ENCODE measurements at places on chromosomes 2 and 18. TPM values are rescaled to one million over a fixed set of nuclear protein-coding genes. Genes with fewer than 3 reads are reported as not detected.

Gene CXCR4
- polyA plus RNA-seq = 15.3 TPM

Gene FER1L5
- 1.8 TPM for polyA plus RNA-seq

- DNase-seq = no peak
Observed at GRCh38 chr18:12579775-12580174, 78.1 kb downstream of the SPIRE1 start.

Gene CCDC150
- polyA plus RNA-seq = 6.6 TPM

Gene LINC00305
- 4.5 TPM for polyA plus RNA-seq

- DNase-seq = no peak
Observed at GRCh38 chr2:7884338-7884737, 797.5 kb upstream of the ID2 start.

- no peak for DNase-seq
Observed at GRCh38 chr2:20551260-20551944, 99.5 kb downstream of the HS1BP3 start.

- DNase-seq = no peak
Observed at GRCh38 chr2:153299809-153300208, 178.8 kb downstream of the RPRM start.

DNA sequence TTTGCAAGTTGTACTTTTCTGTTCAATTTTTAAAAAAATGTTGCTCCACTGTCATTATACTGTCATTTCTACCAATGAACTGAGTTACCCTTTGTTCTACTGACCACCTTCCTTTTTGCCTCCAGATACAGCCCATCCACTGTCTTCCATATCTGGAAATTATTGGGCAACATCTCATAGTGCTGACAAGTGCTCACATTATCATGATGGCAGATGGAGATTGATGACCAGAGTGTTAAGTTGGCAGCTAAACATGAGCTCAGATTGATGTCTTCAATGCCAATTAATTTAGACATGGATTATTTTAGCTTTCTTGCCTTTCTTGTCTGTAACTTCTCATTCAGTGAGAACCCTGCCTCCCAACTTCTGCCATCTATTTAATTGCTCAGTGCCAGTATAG is 76.6 kb downstream of the KIAA1328 start:
- DNase-seq = no peak

- no peak for DNase-seq
Observed at GRCh38 chr2:67828066-67828465, 234.7 kb downstream of the C1D start.

- no peak for DNase-seq
Observed at GRCh38 chr2:165631089-165631488, 161.6 kb downstream of the CSRNP3 start.

DNA sequence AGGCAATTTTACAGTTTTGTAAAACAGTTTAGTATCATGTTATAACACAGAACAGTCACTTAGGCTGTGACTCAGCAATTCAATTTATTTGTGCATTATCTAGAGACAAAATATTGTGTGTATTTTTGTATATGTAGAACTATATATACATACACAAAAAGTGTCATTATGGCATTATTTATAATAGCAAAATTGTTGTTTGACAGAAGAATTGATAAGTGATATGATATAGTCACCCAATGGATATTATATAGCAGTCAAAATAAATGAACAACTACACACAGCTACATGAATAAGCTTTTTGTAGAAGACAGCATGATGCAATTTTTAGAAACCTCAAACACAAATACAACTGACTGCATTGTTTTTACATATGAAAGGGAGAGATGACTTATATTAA is 334.0 kb downstream of the TRIB2 start:
- no peak for DNase-seq

- DNase-seq = no peak
Observed at GRCh38 chr2:137987011-137987410, 22.7 kb downstream of the HNMT start.

- no peak for DNase-seq
Observed at GRCh38 chr2:20917287-20917660, 94.4 kb upstream of the LDAH start.

Gene G6PC2
- 0.20 TPM for polyA plus RNA-seq

Gene SPATA3
- not detected for polyA plus RNA-seq

DNA sequence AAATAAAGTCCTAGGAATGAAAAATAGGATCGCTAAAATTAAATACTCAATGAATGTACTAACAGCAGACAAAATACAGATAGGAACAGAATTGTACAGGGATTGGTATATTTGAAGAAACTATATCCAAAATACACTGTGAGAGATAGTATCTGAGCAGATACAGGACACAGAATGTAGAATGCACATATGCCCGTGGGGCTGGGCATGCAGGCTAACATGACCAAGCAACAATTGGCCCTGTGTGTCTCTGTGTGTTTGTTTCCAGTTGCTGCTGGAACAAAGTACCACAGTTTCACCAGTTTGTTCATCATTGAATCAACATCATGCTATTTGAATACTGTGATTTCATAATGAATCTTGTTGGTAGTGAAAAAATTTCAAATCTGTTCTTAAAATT is 127.6 kb downstream of the PMAIP1 start:
- DNase-seq = no peak

DNA sequence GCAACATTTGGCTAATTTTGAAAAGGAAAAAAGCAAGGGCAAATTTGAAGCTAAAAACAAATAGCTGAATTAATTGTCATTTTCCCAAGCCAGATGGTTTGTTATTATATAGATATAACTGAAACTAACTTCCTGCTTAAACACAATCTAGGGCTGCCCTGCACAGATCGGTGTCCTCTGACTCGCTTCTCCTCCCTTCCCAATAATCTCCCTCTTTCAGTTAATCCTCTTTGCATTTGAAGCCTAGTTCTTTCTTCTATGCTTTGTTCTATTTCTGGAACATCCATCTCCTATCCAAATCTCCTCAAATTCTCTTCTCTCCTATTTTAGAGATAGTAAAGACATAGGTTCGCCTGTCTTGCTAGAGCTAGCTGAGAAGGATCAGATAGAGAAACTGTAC is 328.1 kb downstream of the SLC8A1 start:
- DNase-seq = no peak

- no peak for DNase-seq
Observed at GRCh38 chr2:42328148-42328833, 32.7 kb downstream of the COX7A2L start.

Gene AQP12B
- 2.5 TPM for polyA plus RNA-seq

- no peak for DNase-seq
Observed at GRCh38 chr2:126518196-126518595, 137.8 kb upstream of the GYPC start.

DNA sequence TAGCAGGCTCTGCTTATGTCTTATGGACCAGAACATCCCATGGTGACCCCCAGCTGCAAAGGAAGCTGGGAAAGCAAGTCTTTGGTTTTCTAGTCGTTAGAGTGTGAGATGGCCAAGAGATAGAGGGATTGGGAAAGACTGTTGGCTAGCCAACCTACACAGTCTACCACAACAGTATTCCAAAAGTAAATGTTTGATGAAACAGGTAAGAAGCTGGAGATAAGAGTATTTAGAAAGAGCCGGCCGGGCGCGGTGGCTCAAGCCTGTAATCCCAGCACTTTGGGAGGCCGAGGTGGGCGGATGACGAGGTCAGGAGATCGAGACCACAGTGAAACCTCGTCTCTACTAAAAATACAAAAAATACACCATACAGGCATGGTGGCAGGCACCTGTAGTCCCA is 124.4 kb downstream of the GALNT1 start:
- no peak for DNase-seq

GRCh38 chr2:3041841-3042600 is 335.6 kb downstream of the EIPR1 start:
- DNase-seq = no peak

Gene PEX13
- 30.2 TPM for polyA plus RNA-seq

Gene PLA2R1
- polyA plus RNA-seq = 106 TPM

DNA sequence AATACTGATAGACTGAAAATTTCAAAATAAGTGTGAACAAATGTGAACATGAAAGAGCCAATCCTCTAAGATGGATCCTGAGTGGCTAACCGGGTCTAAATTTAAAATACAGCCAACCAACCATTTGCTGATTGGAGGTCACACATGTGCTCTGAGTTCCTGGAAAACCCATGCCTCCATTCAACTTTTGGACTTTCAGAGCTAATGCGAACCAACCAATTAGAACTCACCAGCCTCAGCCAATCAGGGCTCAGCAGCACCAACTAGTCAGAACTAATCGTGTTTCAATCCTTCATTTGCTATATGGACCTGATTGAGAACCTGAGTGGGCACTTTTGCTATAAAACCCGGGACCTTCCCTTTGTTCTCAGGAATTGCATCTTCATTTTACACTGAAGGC is 111.5 kb downstream of the MEP1B start:
- DNase-seq = no peak

Gene NEDD4L
- polyA plus RNA-seq = 131 TPM

- DNase-seq = no peak
Observed at GRCh38 chr2:239587311-239587731, 186.5 kb upstream of the HDAC4 start.

- DNase-seq = no peak
Observed at GRCh38 chr18:79481046-79481790, 85.5 kb downstream of the NFATC1 start.

DNA sequence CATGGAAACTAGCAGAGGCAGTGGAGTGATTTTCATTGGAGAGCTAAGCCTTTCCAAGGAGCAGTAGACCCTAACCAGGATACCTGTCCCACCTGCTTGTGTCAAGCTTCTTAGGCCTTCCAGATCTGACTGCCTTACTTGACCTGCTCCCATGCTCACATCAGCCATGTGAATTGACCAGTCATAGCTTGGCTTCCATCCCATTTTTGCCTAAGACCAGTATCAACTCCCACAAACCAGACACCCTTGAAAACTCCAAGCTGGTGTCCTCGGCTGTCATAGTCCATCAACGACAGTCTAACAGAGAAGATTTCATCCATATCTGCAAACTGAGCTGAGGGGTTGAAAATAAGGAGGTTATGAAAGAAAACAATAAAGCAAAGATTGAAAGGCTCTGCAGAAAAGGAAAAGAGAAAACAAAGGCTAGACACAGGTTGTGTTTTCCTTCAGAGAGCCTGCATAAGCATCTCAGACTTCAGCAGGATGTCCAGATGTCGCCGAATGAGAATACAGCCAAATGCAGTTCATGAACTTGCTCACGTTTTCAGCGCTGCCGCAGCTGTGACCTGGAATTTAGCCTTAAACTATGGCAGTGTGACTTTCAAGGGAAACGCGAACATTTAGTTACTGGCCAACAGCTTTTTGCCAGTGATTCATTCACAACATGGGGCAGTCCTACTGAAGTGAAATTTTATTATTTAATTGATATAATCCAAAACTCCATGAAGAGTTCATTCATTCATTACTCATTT is 868.1 kb upstream of the ID2 start:
- DNase-seq = no peak

Gene PROKR1
- 0.15 TPM for polyA plus RNA-seq

Data from left renal pelvis (tissue), 4 donors.